NCI-H1417 (cell line): ENCODE measurements at places on chromosomes 2 and 18.

- DNase-seq: no peak
Observed at GRCh38 chr2:125681976-125682805, 973.8 kb upstream of the GYPC start.

DNA sequence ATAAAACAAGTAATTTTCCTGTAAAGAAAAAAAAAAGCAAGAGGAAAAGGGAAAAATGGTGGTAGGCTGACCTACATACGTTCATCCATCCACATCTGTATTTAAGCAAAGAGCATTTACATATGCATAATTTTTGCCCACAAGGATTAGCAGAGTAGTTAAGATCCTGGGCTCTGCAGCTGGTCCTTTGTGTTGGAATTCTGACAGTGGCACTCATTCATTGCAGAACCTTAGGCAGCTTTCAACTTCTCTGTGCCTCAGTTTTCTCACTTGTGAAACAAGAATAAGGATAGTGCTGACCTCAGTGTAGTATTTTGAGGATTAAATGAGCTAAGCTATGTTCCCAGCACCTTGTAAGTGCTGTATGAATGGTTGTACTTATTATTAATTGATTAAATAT is 211.3 kb downstream of the ARL4C start:
- DNase-seq: no peak

GRCh38 chr2:33020883-33021282 is 74.1 kb downstream of the LTBP1 start:
- no peak for DNase-seq

- no peak for DNase-seq
Observed at GRCh38 chr18:49464718-49465598, 4.5 kb upstream of the DYM start.
